ENCODE measurements at places on chromosomes 5 and 9.

GRCh38 chr5:180847026-180847425, 14.1 kb downstream of the ZFP62 start:
- no peak for DNase-seq

DNA sequence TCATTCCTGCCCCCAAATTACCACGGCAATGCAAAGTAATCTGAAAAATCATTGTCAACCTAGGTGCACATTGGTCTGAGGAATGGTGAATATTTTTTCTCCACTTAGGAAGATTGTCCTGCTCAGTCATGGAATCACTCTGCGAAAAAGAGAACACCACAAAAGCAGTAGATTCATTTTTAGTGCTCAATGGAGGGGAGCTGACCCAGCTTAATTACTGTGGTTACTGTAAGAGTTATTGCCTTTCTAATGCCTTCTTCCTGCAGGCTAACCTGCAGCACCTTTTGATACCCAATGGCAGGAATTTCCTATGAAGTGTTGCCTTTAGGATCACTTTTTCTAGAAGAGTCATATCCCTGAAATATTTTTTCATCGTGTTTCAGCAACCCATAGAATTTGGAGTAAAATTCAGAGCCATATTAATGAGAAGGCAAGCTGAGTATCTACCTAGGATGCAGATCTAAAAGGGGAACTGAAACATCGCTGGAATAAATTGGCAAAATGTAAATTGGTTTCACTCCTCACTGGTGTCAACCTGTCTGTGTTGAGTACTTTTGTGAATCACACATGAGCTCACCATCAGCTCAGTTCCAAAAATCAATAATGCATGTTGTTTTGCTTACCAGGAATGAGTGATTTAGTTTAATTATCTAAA, 464.5 kb downstream of the CSNK1G3 start:
- DNase-seq, result no peak

DNA sequence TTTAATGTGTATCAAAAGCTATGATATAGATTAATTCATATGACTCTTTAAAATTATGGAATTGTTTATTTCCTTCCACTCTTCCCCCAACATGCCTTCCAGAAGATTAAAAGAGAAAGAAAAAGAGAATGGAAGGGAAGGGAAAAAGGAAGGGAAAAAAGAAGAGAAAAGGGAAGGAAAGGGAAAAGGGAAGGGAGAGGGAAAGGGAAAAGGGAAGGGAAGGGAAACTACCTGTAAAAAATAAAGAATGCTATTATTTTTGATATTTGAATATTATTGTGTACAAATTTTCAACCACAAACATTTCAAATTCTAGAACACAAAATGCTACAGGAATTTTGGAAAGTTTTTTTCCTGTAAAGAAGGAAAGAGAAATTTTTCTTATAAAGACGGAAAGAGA, 281.7 kb downstream of the SLCO4C1 start:
- no peak for DNase-seq

GRCh38 chr5:174397206-174397605, 327.2 kb upstream of the MSX2 start:
- DNase-seq, result no peak

DNA sequence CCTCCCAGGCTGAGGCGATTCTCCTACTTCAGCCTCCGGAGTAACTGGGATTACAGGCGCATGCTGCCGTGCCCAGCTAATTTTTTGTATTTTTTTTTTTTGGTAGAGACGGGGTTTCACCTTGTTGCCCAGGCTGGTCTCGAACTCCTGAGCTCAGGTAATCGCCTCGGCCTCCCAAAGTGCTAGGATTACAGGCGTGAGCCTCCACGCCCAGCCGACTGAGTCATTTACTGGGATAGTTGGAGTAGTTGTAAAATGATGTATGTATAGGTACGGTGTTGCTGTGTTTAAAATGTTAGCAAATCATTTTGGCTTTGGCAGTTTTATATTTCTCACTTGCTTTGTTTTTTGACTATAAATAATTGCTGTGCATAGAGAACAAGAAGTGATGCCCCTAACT, 209.4 kb downstream of the ADAMTSL1 start:
- no peak for DNase-seq

GRCh38 chr5:150434464-150434863, 15.1 kb downstream of the RPS14 start:
- DNase-seq, result no peak

Data from CD4-positive, alpha-beta T cell treated with Interleukin-4 for 4 hours (primary cell).